SIG-M5 (cell line): ENCODE measurements at places on chromosomes 6 and 20.
A peak's percentile ranks its signal among the peaks of the same experiment; 100 is the strongest.

DNA sequence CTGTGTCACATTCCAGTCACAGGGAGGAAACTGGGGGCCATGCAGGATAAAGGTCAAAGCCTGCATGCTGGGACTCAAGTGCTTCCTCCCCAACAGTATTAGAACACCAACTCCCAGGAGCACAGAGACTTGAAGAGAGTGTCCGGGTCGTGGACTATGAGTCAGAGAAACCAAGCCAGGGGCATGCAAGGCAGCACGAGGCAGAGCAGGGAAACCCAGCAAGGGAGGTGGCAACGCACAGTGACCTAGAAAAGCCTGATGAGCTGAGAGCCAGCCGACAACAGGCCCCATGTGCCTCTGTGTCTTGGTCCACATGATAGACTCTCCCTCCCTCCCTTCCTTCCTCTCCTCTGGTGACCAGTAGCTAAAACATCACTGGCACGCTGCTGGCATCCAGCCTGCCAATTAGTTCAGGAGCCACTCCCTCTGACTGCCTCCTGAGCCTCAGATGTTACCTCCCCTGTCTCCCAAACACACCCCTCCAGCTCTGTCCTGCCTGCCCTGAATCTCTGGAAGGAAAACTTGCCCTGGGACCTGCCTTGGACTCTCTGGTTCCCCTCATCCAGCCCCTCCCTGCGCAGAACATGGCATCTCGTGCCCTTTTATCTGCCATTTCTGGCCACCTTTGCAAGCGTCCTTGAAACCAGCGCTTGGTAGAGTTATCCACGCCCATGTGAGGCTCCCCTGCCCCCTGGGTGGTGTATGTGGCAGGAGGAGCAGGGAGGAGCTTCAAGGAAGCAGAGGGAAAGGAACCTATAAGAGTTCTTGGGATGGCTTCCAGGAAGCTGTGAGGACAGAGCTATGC is 16.2 kb upstream of the RNF39 start:
- DNase-seq, result no peak

- DNase-seq, result peak; percentile 30
Measured at GRCh38 chr6:156699017-156699421, 78.2 kb upstream of the ARID1B start.

- DNase-seq, result no peak
Measured at GRCh38 chr6:4405621-4406212, 270.3 kb upstream of the ECI2 start.

- DNase-seq, result no peak
Measured at GRCh38 chr20:63657260-63657936, 714 bp upstream of the RTEL1 start.

DNA sequence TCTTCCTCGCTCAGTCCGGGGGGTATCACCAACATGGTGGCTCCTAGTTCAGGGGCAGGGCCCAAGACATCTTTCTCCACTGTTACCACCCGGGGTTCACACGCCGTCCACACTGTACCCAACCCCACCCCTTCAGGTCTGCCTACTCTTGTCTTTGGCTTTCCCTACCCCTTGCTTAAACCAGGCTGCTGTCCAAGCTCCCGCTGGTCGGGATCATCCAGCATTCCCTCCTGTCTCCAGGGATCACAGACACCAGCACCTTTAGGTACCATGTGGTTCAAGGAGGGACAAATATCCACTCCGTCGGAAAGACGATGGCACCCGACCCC is 395 bp downstream of the NELFE start:
- DNase-seq, result no peak

DNA sequence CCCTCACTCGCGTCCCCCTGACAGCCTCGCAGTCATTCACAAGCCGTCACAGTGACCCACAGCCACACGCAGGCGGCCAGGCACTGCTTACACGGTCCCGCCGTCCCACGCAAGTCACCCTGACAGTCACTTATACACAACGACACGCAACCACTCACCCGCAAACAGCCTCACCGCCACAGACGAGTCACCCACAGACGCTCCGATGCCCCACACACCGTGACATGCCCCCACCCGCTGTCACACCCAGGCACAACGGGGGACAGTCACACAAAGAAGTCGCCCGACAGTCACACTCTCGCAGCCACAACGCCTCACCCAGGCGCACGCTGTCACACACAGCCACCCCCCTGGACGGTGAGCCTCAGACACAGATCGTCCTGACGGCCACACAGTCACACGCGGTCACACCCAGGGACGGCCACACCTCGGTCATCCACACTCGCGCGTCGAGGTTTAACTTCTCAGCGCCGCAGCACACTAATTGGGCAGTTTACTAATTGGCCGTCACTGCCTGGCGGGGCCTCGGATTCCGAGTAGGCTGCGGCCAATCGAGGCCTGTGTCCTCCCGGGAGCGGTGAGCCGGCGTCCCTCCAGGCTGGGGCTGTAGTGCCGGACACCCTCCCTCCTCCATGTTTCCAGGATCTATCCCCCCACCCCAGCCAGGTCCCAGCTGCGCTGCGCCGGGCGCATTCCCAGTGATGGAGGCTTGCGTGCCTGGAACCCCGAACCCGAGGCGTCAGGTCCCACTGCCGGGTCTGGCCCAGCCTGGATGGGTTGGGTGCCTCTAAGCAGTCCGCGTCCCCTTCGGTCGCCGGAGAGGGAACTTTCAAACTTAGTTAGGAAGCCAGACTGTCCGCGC is 790 bp downstream of the TOX2 start:
- DNase-seq, result no peak

DNA sequence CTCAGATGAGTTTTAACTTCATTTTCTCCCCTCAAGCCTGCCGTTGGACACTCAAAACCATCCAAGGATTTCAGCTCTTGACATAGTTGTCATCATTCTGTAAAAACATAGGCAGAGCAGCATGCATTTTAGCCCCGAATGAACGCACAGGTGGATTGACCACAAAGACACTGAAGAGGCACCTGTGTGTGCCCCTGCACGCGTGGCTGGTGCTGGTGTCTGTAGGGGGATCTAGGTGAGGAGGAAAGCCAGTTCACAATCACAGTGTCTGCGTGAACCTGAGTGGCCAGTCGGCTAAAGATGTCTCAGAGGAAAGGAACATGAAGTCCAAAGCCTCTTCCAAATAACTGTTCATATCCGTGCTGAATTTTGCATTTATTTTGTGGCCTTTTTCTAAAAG is 309.2 kb downstream of the QKI start:
- no peak for DNase-seq

DNA sequence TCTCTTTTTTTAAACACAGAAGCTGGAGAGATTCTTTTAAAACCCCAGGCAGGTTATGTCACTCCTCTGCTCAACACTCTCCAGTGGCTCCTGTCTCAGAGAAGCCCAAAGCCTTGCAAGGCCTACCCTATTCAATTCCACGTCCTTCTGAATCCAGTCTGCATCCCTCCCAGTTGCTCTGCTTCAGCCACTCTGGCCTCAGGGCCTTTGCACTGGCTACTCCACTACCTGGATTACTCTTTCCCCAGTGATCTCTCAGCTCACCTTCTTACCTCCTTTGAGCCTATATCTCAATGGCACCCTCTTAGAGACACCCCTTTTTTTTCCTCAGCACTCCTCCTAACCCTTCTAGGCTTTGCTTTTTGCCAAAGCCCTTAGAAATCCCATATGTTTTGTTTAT is 185.8 kb downstream of the CLIC5 start:
- DNase-seq, result no peak

- DNase-seq, result no peak
Measured at GRCh38 chr20:63405102-63405730, 44.1 kb upstream of the CHRNA4 start.

- no peak for DNase-seq
Measured at GRCh38 chr6:41707565-41708200, 27.7 kb downstream of the TFEB start.

GRCh38 chr20:3135507-3136070 is 24.1 kb downstream of the FASTKD5 start:
- no peak for DNase-seq

GRCh38 chr6:125155344-125155743 is 1.8 kb downstream of the TPD52L1 start:
- no peak for DNase-seq

- DNase-seq, result peak; percentile 19
Measured at GRCh38 chr6:145814035-145814500, 527 bp downstream of the FBXO30 start.

- no peak for DNase-seq
Measured at GRCh38 chr6:73923905-73924485, 228.0 kb downstream of the CD109 start.

DNA sequence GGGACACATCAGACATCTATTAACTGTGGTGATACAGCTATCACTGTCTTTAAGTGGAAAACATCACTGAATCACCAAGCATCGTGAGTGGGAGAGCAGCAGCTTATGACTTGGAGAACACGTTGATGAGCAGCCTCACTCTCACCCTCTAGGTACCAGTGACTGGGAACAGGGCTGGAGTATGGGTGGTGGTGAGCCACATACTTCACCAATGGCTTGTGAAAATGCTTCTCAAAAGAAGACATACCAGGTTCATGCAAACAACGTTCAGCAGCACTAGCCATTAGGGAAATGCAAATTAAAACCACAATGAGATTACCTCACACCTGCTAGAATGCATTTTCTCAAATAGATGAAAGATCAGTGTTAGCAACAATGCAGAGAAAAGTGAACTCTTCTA is 25.3 kb downstream of the SNX5 start:
- no peak for DNase-seq

DNA sequence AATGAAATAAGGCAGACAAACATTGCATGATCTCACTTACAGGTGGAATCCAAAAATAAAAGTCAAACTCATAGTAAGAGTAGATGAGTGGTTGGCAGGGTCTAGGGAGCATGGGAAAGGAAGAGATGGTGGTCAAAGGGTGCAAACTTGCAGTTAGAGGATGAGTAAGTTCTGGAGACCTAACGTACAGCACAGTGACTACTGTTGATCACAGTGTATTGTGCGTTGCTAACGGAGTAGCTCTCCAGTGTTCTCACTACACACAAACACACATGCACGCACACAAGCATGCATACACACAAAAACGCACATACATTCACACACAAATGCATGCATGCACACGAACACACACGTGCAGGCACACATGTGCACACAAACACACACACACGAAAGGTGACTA is 54.9 kb downstream of the LY86 start:
- DNase-seq, result no peak

- no peak for DNase-seq
Measured at GRCh38 chr20:41225091-41225490, 87.7 kb downstream of the PLCG1 start.

GRCh38 chr20:39302312-39302711 is 340.2 kb downstream of the DHX35 start:
- no peak for DNase-seq

GRCh38 chr6:63705707-63706106 is 70.1 kb downstream of the PHF3 start:
- no peak for DNase-seq

GRCh38 chr20:31667315-31668285 is 29.9 kb downstream of the COX4I2 start:
- no peak for DNase-seq

DNA sequence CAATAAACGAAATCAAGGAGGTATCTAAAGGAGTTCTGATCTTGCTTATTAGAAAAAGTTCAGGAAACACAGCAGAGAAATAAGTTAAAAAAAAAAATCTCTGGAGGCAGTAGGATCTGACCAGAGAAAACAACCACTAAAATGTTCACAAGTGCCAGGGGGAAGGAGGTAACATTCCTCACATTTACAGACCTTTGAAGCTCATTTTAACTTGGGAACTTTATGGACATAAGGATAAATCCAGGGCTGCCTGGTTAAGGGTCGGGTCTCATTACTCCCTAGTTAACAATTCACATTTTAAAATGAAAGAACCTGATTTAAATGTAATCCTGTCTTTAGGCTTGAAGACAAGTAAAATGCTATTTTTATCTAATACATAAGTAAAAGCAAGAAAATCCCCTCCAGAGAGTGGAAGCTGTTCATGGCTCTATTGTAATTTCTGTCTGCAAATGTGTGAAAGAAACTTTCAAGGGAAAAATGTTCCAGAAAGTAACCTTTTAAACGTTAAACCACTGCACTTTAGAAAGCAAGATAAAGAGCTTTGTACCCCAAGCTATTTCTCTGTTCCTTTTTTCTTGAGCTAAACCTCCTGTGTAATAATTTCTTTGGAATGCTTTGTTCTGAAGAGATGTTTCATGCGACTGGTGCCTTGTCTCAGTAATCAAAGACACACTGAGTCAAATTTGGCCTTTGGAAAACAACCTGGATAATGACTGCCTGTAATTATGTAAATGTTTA is 38.2 kb downstream of the MYLIP start:
- no peak for DNase-seq

DNA sequence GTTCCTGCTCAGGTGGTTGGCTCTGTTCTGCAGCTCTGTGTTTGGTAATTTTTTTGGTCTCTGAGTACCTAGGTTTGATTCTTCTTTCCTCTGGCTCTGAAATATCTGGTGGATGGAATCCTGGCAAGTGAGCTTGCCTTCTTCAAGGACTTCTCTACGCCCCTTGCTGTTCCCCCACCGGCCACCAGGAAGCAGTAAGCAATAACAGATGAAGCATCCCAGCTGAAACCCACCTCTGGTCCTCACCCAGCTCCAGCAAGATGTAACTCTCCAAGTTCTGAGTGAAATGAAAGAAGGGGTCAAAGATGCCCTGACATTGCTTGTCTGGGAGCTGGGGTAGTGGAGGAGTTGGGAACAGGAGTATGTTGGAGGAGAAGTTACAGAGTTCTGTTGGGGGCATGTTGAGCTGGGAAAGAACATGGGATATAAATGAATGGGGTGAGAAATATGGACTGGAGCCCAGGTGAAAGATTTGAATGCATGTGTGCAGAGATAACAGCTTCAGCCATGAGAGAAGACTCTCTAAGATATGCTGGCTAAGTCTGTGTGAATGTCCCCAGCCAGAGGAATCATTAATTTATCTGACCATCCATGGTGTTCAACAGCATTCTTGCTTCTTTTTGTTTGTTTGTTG is 51.3 kb upstream of the GLP1R start:
- no peak for DNase-seq

DNA sequence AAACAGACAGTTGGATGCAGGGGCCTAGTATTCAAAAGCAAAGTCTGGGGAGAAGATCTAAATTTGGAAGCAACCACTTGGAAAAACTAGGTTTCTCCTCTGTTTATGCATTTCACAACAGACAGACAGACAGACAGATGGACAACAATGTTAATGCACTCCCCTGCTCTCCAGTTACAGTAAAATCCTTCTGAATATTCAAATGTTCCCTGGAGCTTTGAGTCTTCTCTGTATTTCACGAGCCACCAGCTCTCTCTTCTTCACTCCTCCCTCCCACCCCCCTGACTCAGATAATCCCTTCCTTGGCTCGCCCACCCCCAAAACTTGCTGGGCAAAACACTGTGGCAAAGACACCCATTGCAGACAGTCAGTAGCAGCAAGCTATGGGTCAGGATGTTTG is 129.3 kb upstream of the TOP1 start:
- DNase-seq, result no peak

GRCh38 chr6:51472745-51473487 is 614.5 kb downstream of the PKHD1 start:
- no peak for DNase-seq

- no peak for DNase-seq
Measured at GRCh38 chr20:3876000-3876399, 13.2 kb upstream of the PANK2 start.

DNA sequence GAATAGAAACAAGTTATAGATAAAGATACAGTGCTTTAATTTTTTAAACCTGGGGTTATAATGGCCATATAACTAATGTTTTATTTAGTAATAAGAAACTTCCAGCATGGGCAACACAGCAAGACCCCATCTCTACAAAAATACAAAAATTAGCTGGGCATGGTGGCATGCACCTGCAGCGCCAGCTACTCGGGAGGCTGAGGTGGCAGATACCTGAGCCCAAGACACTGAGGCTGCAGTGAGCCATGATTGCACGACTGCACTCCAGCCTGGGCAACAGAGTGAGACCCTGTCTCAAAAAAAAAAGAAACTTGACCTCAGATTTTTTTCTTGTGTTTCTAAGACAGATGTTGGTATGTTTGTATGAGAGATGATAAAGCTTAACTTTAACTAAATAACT is 22.9 kb downstream of the EEF1A1 start:
- DNase-seq, result no peak
